Ovary (tissue), 10 donors: ENCODE measurements at places on chromosomes 5 and 9.

DNA sequence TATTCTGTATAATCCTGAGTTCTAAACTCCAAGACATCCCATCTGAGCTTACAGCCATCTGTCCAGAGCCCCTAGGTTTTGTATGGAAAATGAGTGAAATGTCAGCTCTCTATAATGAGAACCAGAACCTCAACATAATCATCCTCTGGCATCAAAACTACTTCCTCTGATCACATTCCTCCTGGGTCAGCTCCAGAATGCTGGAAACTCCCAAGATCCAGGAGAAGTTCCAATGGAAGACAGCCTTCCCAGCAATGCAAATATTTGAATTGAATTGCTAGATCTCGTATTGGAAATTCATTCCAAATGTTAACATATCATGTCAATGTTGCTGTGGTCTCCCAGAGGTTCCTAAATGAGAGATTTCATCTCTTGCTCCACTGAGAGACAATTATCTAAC, 23.8 kb downstream of the C9 start:
- no peak overlapping the region for H3K4me3 ChIP-seq
- DNase-seq = no peak
- H3K4me1 ChIP-seq = no peaks in the 10 kb centered on the region
- H3K27ac ChIP-seq = no peak overlapping the region
- H3K27me3 ChIP-seq = no peaks in the 10 kb centered on the region

- H3K4me1 ChIP-seq = no peaks in the 10 kb centered on the region
- no peak overlapping the region for H3K27ac ChIP-seq
- no peak for DNase-seq
- H3K4me3 ChIP-seq = no peak overlapping the region
- H3K27me3 ChIP-seq = no peaks in the 10 kb centered on the region
These were observed 98.3 kb downstream of the UGCG start for GRCh38 chr9:111994831-111995458.

DNA sequence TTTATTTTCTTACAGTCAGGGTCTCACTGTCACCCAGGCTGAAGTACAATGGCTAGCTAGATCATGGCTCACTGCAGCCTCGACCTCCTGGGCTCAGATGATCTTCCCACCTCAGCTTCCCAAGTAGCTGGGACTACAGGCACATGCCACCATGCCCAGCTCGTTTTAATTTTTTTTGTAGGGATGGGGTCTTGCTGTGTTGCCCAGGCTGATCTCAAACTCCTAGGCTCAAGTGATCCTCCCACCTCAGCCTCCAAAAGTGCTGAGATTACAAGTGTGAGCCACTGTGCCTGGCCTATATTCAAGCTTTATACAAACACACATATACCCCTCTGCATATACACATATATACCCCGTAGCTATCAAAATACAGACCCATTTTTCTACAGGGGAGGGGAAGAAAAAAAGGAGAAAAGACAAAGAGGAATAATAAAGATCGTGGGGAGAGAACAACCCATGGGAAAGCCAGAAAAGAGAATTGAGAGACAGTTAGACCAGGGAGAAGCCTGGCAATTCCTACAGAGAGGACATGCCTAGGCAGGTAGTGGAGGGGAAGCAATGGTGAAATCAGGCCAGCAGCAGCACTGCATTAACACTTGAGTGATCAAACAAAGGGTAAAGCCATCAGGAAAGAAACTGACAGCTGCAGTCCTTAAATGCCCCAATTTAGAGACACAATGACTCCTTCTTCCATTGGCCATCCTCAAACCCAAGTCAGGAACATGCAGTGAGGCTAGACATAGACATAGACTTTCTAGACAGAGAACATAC, 102.7 kb downstream of the EFNA5 start:
- H3K4me3 ChIP-seq = no peak overlapping the region
- H3K4me1 ChIP-seq = peaks cover 5% of the 10 kb centered on the region
- no peaks in the 10 kb centered on the region for H3K27me3 ChIP-seq
- H3K36me3 ChIP-seq = no peaks in the 10 kb centered on the region

DNA sequence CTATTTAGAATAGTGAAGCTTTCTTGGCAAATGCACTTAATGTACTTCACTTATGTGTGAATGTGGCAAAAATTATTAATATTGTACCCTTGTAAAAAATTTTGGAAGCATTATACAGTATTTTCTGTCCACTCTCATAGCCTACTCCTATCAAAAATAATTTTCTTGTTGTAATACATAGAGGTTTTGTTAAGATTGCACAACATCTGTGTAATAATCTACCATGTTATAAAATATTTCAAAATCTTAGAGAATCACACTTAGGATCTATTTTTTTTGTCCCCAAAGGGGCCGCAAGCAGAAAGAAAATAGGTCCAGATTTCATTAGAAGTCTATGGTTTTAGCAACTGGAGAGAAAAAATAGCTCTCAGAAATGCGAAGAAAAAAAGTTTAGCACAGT, 945.9 kb downstream of the CDH18 start:
- no peaks in the 10 kb centered on the region for H3K36me3 ChIP-seq
- no peak for DNase-seq
- H3K4me3 ChIP-seq = no peak overlapping the region
- no peaks in the 10 kb centered on the region for H3K27me3 ChIP-seq

- no peak for DNase-seq
- H3K27ac ChIP-seq = no peak overlapping the region
- H3K4me3 ChIP-seq = no peak overlapping the region
- no peaks in the 10 kb centered on the region for H3K27me3 ChIP-seq
- no peaks in the 10 kb centered on the region for H3K4me1 ChIP-seq
- no peaks in the 10 kb centered on the region for H3K36me3 ChIP-seq
These were observed 301.4 kb upstream of the ZNF608 start for GRCh38 chr5:125047871-125048270.

- H3K27me3 ChIP-seq = no peaks in the 10 kb centered on the region
- peaks cover 3% of the 10 kb centered on the region for H3K4me1 ChIP-seq
- H3K36me3 ChIP-seq = no peaks in the 10 kb centered on the region
- H3K27ac ChIP-seq = no peak overlapping the region
- H3K4me3 ChIP-seq = no peak overlapping the region
These were observed 52.5 kb downstream of the AOPEP start for GRCh38 chr9:94779031-94779430.

- no peak for DNase-seq
- H3K27me3 ChIP-seq = no peaks in the 10 kb centered on the region
- no peak overlapping the region for H3K4me3 ChIP-seq
- H3K4me1 ChIP-seq = no peaks in the 10 kb centered on the region
These were observed 38.9 kb upstream of the N4BP3 start for GRCh38 chr5:178074266-178074952.

GRCh38 chr5:149392718-149393117, 13.6 kb upstream of the IL17B start:
- H3K36me3 ChIP-seq = no peaks in the 10 kb centered on the region
- peaks cover 9% of the 10 kb centered on the region for H3K4me1 ChIP-seq
- no peak overlapping the region for H3K27ac ChIP-seq
- H3K4me3 ChIP-seq = no peak overlapping the region
- no peak for DNase-seq
- H3K27me3 ChIP-seq = no peaks in the 10 kb centered on the region

- no peak for DNase-seq
- no peaks in the 10 kb centered on the region for H3K36me3 ChIP-seq
- no peak overlapping the region for H3K4me3 ChIP-seq
These were observed 147.4 kb upstream of the IRX4 start for GRCh38 chr5:2030131-2030530.

- H3K27me3 ChIP-seq = no peaks in the 10 kb centered on the region
- no peak overlapping the region for H3K4me3 ChIP-seq
- no peak overlapping the region for H3K27ac ChIP-seq
- DNase-seq = no peak
- no peaks in the 10 kb centered on the region for H3K36me3 ChIP-seq
These were observed 255.6 kb upstream of the SLC30A5 start for GRCh38 chr5:68838157-68838718.

- no peaks in the 10 kb centered on the region for H3K36me3 ChIP-seq
- H3K4me1 ChIP-seq = no peaks in the 10 kb centered on the region
- no peak overlapping the region for H3K4me3 ChIP-seq
These were observed 25.5 kb downstream of the ESM1 start for GRCh38 chr5:54959673-54960418.

GRCh38 chr5:64273276-64273675, 107.6 kb downstream of the RNF180 start:
- H3K36me3 ChIP-seq = no peaks in the 10 kb centered on the region
- no peak overlapping the region for H3K4me3 ChIP-seq
- DNase-seq = no peak
- H3K27me3 ChIP-seq = no peaks in the 10 kb centered on the region
- no peak overlapping the region for H3K27ac ChIP-seq

DNA sequence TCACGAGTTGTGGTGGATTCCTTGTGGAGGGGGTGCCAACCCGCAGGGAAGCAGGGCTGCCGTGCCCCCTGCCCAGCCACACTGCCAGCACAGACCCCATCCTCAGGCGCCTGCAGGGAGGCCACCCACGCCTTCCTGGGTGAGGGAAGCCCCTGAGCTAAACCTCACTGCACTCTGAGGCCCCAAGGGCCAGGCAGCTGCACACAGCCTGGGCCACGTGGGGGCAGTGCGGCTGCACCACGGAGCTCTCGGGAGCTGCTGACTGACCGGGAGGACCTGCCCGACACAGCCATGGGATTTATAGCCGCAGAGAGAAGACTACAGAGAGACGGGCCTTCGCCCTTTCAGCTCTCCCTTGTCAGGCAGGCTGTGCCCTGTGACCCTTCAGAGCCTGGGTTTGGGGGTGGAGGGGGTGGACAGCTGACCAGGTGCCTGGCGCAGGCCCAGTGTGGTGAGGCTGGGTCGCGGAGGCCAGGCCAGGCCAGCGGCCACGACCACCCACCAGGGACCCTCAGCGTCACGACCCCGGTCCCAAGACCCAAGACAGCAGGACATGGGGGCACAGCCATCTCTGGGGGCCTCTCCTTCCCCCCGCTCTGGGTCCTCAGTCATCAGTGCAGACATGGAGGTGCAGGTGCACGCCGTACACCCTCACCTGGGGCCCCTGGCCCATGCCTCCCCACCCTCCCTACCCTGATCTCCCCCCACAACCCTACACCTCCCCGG, 4.3 kb upstream of the AHRR start:
- H3K27ac ChIP-seq = no peak overlapping the region
- H3K4me3 ChIP-seq = no peak overlapping the region
- H3K36me3 ChIP-seq = no peaks in the 10 kb centered on the region
- no peaks in the 10 kb centered on the region for H3K27me3 ChIP-seq
- H3K4me1 ChIP-seq = peaks cover 5% of the 10 kb centered on the region
- DNase-seq = no peak

DNA sequence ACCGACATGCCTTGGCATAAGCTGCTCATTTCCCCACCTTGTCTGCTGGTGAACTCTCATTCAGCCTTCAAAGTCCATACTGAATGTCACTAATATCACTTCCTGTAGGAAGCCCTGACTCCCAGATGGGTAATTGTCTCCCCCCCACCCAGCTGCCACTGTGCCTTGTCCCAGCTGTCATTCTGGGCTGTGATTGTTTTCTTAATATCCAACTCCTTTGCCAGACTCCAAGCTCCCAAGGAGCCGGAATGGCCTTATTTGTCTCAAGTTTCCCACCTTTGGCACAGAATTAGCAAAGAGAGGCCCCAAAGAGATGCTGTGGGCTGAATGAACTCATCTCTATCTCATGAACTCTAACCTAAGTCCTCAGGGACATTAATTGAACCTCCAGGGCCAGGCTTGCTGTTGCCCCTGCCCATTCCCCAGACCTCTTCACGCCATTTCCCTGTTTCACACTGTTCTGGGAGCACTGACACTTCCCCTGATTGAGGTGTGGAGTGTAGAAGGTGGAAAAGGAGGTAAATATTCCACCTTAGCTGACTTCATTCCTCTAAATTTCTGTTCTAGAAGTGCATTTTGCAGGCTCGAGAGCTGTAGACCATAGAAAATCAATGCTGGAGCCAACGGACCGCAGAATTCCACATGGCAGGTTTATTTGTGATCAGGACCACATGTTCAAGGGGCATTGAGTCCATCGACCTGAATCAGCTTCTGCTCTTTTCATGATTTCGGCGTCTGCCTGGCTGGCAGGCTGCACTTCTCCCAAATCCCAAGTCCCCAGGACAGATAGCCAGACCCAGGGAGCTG, 4.9 kb upstream of the SH3PXD2B start:
- no peak overlapping the region for H3K4me3 ChIP-seq
- no peaks in the 10 kb centered on the region for H3K36me3 ChIP-seq
- H3K27ac ChIP-seq = no peak overlapping the region
- no peaks in the 10 kb centered on the region for H3K27me3 ChIP-seq
- DNase-seq = no peak

DNA sequence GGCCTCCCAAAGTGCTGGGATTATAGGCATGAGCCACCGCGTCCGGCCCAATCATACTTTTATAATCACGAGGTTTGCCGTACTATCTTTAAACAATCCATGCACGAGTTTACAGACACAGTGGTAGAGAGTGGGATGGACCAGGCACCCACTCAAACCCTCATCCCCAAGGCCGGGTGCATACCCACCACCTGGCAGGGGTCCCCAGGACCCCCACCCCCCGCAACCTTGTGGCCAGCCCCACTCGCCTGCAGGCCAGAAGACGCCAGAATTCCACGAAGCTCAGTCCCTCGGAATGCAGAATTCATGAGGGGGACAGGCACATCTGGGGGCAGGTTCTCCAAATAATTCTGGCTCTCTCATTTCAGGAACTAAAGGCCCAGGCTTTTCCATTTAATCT, 17.1 kb downstream of the NACC2 start:
- H3K27ac ChIP-seq = no peak overlapping the region
- no peaks in the 10 kb centered on the region for H3K27me3 ChIP-seq
- DNase-seq = no peak

DNA sequence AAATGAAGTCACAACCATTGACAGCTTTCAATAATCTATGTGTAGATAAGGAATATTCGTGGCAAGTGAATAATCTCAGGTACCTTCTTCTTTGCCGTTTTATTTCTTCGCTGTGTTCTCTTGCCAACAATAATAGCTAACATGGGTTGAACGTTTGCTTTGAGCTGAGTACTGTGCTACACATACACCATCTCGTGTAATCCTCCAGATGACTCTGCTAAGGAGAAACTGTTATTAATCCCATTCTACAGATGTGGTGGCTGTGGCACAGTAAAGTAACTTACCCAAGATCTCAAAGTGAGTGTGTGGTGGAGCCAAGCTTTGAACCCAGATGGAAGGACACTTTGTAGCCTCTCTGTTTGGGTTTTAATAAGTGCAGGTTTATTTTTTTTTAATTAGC, 179.7 kb downstream of the C9orf152 start:
- H3K36me3 ChIP-seq = no peaks in the 10 kb centered on the region
- H3K27ac ChIP-seq = no peak overlapping the region
- H3K27me3 ChIP-seq = no peaks in the 10 kb centered on the region
- H3K4me3 ChIP-seq = no peak overlapping the region

DNA sequence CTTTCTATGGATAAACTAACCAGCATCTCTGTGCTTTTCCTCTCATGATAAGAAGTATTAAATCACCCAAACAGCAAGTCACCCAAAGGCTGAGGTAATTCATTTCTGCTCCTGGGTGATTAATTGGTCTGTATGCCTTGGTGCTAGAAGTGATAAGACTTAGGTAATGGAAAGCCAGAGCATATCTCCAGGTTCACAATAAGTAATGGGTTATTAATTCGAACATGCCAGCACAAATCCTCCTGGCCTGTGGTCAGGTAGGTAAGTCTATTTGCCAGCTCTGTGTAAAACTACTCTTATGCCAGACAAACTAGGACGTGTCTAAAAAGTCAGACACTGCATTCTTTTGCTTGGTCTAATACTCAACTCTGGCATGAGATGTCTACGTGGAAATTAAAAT, 11.2 kb upstream of the ENC1 start:
- H3K4me1 ChIP-seq = no peaks in the 10 kb centered on the region
- no peaks in the 10 kb centered on the region for H3K36me3 ChIP-seq
- H3K4me3 ChIP-seq = no peak overlapping the region
- no peak for DNase-seq
- H3K27ac ChIP-seq = no peak overlapping the region

- H3K27ac ChIP-seq = no peak overlapping the region
- no peaks in the 10 kb centered on the region for H3K27me3 ChIP-seq
- DNase-seq = no peak
- H3K36me3 ChIP-seq = no peaks in the 10 kb centered on the region
- H3K4me1 ChIP-seq = no peaks in the 10 kb centered on the region
These were observed 286.0 kb upstream of the TUSC1 start for GRCh38 chr9:25964239-25964638.
